BJ (cell line): ENCODE measurements at places on chromosomes 5 and 9.

DNA sequence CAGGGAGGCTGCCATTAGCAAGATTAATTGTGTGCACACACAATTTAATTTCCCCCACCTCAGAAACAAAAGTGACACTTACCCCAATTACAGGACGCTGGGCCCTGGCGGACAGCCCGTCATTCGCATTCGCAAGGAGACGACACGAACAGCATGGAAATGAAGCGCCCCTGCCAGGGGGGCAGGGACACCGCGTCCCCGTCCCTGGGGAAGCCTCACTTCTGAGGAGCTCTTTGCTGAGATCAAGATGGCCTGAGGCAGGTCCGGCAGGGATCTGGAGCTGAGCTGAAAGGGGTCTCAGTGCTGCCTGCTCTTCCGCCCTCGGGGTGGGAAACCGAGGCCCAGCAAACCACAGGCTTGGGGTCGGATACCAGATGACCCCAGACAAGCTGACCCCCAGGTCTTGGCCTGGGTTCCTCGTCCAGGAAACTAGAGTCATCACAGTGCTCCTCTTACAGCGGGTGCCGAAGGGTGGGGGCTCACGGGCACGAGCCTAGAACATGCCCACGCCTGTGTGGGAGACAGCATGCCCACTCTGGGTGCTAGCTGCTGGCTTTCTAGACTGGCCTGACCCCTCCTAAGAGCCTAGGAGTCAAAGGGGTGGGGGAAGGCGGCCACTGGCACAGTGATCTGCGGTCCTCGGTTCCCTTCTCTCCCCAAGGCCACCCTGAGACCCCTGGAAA, 103.2 kb downstream of the VAV2 start:
- no peak for DNase-seq

- DNase-seq: no peak
These were observed 5.6 kb downstream of the HOMER1 start for GRCh38 chr5:79508354-79508753.

- DNase-seq: no peak
These were observed 150.1 kb downstream of the RNF180 start for GRCh38 chr5:64315778-64316177.

- no peak for DNase-seq
These were observed 33.7 kb upstream of the MACIR start for GRCh38 chr5:103224894-103225246.

DNA sequence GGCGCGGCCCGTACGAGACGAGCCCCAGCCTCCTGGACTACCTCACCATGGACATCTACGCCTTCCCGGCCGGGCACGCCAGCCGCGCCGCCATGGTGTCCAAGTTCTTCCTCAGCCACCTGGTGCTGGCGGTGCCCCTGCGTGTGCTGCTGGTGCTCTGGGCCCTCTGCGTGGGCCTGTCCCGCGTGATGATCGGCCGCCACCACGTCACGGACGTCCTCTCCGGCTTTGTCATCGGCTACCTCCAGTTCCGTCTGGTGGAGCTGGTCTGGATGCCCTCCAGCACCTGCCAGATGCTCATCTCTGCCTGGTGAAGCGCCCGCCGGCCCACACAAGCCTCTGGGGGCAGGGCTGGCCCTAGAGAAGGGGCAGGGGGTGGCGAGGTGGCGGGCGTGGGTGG, 18.5 kb downstream of the PLPP7 start:
- DNase-seq: no peak

DNA sequence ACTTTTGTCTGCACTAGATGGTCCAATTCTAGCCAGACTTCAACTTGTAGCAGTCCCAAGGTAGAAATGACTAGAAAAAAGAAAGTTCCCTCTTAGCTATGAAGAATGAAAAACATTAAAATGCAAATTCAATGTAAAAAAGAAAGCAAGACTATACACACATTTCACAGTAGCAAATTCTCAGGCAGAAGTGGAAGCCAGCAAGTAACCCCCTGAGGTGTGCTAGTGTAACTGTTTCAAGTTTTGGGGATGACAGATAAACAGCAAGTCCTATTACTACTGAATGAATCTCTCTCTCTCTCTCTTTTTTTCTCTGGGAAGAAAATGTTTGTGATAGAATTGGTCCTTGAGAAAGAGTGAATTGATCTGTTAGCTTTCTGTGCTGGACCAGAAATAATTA, 185.6 kb downstream of the EFNA5 start:
- DNase-seq: no peak

GRCh38 chr5:33203931-33204330, 236.8 kb upstream of the TARS1 start:
- no peak for DNase-seq

DNA sequence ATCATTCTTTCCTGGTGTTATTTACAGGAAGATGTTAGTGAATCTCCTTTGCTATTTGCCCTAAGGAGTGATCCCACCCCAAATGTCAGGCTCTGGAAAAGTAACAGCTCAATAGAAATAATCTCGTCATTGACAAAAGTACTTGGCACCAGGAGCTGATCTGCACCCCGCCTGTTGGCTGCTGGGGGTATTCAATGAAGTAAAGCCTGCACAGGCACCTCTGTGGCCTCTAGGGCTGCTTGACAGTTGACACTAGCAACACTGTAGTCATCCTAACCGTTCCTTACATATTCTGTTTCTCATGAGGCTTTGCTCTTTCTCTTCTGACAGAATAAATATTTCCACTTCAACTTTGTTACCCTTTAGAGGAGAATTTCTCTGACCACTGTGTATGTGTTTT, 103.4 kb downstream of the DOCK2 start:
- DNase-seq: no peak

DNA sequence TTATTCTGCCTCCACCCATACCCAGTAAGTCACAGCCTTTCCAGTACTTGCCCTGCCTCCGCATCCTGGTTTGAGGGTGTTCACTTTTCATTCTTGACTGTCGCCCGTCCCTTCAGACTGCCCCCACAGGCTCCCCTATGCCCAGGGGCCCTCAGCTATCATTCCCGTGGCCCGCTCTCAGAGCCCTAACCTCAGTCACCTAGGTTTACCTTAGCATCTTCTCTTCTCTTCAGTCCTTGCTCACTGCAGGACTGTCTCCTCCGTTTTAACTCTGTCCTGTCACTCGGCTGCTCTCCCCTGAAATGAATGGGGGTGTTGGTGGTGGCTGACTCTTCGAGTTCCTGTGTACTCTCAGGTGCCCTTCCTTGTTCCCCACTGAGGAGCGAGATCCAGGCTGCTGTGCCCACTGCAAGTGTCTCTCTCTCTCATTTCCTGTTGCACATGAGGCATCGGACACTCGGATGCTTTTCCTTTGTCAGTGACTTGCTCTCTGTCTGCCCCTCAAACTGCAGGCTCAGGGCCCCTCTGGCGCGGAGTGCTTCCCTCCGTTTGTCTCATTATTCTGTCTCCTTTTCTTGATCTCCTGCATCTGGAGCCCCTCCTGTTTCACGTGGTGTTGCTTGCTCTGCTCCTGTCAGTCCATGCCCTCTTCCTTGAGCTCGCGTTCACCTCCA, 89.8 kb downstream of the CACNA1B start:
- no peak for DNase-seq

DNA sequence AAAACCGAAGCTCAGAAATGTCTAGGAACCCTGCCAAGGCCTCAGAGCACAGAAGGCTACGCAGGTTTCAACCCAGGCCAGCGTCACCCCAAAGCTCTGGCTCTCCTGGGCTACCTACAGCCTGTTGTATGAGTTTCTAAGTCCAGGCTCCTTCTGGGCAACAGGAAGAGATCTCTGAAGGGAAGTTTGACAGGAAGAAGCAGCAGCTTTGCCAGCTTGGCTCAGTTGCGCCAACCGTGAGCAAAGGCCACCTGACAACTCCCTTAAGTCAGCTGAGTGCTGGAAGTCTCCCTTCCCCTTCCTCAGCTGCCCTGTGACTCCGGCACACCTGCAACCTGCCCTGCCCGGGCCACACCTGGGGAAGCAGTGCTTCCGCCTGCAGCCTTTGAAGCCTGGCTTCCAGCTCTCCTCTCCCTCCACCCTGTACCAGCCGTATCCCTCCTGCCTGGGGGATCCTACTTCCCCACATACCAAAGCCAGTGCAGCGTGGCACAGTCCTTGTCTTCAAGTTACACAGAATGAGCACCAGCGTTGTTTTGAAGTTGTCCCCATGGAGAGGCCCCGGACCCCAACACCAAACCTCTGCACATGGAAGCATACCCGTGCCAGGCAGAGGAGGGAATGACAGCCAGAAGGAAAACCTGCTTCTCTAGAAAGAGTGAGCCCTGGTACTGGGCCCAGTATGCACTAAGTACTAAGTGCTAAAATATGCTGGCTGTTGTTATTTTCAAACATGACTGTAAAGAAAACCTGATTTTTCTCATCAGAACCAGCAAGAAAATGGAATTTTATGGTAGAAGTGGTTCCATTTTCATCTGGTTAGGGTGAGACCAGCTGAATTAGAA, 36.5 kb downstream of the SHB start:
- DNase-seq: no peak

GRCh38 chr9:113471143-113471542, 7.6 kb downstream of the RGS3 start:
- DNase-seq: no peak

GRCh38 chr5:141100243-141100805, at the start of gene PCDHB3:
Gene PCDHB3 (plus strand): TSS chr5:141100473. CDS start chr5:141100650, 177 bp downstream.
- no peak for DNase-seq

DNA sequence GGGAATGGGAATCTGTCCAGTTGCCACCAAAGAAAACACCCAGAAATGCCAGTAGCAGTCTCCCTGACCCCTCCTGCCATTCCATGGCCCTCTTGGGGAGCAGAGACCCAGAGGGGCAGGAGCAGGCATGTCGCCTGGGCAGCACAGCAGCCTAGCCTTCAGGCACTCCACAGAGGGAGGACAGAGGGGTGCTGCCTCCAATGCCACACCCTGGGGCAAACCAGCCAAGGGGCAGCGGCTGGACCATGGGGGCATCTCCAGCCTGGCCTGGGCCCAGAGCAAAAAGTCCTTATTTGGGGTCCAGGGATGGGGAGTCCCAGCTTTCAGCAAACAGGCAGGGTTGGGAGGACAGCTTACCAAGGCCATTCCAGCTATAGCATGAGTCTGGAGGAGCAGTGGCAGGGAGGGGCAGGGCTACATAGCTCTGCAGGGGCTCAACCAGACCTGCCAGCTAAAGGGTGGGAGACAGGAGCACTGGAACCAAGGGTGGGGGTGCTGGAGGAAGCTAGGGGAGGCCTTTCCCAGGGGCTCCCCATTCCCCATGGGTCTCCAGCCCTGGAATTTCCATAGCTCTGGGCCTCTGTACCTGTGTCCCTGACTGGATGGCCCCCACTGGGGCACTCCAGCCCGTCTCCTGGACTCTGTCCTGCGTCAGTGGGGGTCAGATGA, 6.7 kb downstream of the BRD3 start:
- no peak for DNase-seq

- DNase-seq: no peak
These were observed 7.9 kb upstream of the SYNPO start for GRCh38 chr5:150632305-150633160.

DNA sequence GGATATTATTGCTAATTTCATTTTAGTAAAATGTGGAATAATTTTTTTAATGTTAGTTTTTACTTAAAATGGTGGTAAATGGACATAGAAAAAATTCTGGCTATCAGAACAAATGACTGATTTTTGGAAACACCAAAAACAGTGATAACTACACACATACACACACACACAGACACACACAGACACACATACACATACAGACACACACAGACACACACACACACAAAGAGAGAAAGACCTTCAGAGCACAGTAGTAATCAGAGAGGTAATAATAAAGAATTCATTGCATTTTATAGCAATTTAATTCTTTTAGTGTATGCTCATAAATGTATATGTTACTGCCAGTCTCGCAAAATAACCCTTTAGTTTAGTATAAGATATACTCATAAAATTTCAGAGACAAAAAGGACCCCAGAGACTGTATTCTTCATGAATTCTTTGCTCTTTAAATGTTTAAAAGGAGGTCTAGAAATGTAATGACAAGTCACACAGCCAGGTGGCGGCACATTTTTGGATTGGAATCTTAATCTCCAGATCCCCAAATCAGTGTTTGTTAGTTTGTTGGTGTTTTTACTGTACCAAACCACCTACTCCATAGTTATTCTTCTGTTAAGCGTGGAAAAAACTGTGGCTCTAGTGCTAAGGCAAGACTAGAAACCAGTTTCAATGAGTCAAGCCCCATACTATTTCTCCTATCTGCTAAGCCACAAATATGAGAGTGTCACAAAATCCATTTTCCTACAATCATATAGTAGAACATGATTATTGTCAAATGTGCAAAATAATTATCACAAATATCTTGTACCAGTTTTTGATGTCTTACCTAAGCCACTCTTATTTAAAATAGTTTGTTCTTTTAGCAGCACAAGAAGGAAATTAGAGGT, 109.9 kb downstream of the EDIL3 start:
- no peak for DNase-seq

DNA sequence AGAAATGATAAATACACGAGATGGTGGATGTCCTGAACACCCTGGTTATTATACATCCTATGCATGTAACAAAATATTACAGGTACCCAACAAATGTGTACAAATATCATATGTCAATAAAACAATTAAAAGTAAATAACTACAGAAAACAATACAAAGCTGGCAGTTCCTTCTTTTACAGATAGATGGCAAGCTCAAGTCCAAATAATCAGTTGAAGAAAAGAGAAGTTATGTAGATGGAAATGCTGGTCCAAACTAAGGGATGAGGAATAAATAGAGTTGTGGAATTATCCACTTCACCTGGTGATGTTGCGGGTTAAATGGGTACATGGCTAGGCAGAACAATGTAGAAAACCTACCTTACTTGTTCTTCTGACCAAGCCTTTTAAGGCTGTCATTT, 79.4 kb downstream of the PALM2AKAP2 start:
- DNase-seq: no peak

DNA sequence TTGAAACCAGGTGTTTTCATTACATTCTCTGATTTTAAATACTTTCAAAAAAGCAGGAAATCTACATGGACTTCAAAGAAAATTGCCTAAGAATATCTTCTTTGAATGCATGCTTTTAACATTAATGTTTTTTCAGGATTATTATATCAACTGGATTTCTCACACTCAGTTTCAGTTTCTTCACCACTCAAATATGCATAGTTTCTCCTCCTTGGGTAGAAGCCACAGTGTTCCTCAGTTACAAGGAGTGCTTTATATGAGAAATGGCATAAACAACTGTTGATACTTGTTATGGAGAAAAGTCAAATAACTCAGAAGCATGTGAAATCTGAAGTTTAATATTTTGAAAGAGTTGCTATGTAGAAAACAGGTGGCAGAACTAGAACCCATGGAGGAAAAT, 196.9 kb downstream of the DMRTA1 start:
- no peak for DNase-seq

- no peak for DNase-seq
These were observed 294.6 kb downstream of the ZNF608 start for GRCh38 chr5:124451721-124452383.

GRCh38 chr5:123512611-123513461, 859 bp downstream of the CSNK1G3 start:
- no peak for DNase-seq

GRCh38 chr9:94973451-94973941, 247.0 kb downstream of the AOPEP start:
- no peak for DNase-seq
